T-cell (primary cell): ENCODE measurements at places on chromosomes 6 and 20. TPM values are rescaled to one million over a fixed set of nuclear protein-coding genes. Genes with fewer than 3 reads are reported as not detected.

The GINS1 gene
- 1.2 TPM for total RNA-seq

GRCh38 chr6:125747589-125748405 is 1.6 kb upstream of the HEY2 start:
- DNase-seq: peak; percentile 9

The C6orf163 gene
- 3.3 TPM for total RNA-seq

The NOL7 gene
- 51.5 TPM for total RNA-seq

DNA sequence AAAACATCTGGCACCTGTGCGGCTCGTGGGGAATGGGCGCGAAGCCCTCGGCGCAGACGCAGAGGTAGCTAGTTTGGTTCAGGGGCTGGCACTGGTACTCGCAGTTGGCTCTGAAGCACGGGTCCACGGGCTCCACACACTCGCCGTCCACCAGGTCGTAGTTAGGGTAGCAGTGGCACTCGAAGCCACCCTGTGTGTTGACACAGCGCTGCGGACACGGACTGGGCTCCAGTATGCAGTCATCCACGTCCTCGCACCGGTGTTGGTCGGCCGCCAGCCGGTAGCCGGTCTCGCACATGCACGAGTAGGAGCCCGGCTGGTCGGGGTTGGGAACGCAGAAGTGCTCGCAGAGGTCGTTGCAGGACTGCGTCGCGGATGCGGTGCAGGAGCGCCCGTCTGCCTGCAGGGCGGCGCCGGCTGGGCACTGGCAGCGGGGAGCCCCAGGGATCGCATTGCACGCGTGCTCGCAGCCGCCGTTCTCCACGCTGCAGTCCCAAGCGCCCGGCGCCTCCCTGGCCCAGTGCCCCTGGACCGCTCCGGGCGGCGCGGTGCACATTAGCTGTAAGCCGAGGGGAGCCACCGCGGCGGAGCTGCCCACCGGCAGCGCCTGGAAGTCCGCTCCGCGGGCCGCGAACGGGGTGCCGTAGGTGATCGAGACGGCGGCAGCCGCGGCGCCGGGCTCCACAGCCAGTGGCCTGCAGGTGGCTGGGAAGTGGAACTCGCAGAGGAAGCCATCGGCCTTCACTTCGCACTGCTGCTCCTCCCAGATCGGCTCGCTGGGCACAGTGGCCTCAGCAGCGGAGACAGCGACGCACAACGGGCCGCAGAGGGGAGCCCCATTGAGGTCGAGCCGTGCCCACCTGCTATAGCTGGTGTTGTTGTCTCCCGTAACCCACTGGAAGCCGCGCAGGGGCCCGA is 930 bp downstream of the THBD start:
- no peak for DNase-seq

The MAP1LC3A gene
- 2.6 TPM for total RNA-seq

DNA sequence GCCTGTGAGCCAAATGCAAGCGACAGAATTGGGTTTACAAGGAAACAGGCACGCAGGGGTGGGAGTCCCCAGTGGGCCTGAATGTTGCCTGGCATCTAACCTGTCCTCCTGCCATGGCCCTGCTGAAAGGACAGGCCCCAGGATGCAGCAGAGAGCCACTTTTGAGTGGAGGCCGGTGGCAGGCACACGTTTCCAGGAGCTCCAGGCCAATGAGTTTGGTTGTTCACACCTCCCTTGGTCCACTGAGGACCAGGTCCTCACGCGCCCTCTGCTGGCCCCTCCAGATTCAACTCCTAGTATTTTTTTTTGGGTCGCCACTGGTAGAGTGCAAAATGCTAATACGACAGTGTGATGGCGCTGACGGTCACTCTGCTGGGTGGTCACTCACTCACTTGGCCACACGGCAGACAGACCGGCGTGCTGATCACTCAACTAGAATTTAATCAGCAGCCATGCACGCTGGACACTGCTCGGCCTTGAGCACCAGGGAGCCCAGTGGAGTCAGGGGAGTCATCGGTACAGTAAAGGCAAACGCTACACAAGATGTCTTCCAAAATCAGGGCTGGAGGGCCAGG is 81.7 kb upstream of the NFATC2 start:
- peak; percentile 47 for DNase-seq

- no peak for DNase-seq
Measured at GRCh38 chr6:57215260-57215659, 6.8 kb downstream of the RAB23 start.

The LAMA5 gene
- total RNA-seq: 3.5 TPM

DNA sequence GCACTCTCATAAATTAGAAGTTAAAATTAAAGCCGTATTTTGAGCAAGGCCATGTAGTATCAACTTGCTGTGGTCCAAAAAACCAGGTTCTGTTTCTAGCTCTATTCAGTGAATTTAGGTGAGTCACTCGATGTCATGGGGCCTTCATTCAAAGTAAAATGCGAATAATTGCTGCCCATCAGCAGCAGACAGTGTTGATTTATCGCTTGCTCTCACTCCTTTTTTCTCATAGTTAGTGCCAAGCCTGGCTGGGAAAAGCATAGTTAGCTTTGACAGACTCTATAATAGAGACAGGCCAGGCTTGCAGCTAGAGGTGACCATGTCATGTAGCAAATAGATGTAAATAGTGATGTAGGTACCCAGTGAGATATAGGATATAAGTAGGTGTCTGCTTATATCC is 136.0 kb downstream of the EDN1 start:
- no peak for DNase-seq

GRCh38 chr20:44707018-44707579 is 8.1 kb upstream of the CCN5 start:
- no peak for DNase-seq

DNA sequence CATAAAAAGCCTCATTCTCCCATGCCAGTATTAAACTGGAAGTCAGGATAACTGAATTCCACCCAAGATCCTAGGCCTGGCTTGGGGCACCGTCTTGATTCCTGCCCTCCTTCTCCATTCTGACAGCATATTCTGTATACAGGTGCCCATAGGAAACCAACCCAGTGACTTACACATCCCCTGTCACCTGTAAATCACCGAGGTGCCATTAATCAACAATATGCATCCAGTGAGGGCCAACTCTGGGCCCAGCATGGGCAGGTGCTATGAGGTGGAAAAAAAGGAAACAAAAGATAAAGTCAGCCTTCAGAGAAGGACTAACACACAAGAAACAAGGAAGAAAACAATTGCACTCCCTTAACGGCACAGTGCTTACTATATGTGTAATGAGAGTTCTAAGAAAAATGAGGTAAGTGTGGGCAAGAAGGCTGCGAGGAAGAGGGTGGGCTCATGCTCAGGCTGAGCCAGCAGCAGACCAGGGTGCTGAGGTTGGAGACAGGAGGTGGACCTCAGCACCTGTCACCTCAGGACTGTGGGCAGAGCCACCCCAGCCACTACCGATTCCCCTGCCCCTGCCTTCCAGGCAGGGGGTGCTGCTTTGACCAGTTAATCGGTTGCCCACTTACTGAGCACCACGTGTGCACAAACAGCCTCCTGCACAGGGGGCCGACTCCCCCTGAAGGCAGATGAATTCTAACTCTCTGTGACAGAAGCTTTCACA is 105.9 kb downstream of the TRERF1 start:
- DNase-seq: no peak
